Left kidney (tissue), 8 donors: ENCODE measurements at places on chromosomes 3 and 15.

GRCh38 chr3:110248666-110249065, 823.0 kb upstream of the NECTIN3 start:
- no peak for DNase-seq

DNA sequence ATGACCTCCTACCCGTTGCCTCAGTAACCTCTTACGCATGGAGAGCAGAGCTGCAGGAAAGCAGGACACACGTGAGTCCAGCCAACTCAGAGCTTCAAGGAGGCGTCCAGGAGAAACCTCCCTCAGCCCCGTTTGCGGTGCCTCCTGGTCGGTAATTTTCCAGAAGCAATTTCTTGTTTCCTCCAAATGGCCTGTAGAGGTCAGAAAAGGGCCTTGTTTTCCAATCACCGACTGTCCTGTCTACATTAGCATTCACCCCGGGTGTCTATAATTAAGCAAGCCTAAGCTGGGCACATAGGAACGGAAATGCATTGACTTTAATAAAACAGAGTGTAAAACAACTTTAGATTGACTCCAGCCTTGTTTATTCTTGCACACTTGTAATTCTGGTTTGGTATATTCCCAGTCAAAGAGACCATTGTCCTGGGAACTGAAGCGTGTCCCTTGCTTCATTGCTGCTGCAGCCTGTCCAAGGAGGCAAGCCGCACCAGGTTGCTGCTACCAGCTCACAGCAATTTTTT, 836.2 kb downstream of the AGBL1 start:
- DNase-seq: peak; percentile 54

DNA sequence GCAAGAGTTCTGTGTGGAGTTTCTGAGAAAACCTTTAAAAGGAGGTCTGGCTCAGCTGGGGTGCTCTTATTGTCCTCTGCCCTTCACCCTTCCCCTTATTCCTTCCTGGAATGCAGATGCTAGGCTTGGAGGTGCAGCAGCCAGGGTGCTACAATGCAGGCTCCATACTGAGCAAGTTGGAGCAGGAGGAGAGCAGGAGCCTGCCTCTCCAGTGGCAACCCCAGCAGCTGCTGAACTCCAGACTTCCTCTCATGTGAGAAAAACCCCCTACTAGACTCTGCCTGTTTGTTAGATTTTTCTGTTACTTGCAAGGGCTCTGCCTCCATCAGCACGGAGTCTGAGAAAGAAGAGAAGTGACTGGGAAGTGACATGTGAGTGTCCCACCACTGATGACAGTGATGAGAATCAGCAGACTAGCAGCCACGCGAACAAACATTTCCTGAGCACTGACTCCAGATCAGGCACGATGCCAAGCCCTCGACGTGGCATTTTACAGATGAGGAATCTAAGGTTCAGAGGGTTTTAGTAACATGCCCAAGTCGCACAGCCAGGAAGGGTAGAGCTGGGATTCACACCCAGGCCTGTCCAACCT, 16.1 kb upstream of the RARRES1 start:
- DNase-seq: no peak

DNA sequence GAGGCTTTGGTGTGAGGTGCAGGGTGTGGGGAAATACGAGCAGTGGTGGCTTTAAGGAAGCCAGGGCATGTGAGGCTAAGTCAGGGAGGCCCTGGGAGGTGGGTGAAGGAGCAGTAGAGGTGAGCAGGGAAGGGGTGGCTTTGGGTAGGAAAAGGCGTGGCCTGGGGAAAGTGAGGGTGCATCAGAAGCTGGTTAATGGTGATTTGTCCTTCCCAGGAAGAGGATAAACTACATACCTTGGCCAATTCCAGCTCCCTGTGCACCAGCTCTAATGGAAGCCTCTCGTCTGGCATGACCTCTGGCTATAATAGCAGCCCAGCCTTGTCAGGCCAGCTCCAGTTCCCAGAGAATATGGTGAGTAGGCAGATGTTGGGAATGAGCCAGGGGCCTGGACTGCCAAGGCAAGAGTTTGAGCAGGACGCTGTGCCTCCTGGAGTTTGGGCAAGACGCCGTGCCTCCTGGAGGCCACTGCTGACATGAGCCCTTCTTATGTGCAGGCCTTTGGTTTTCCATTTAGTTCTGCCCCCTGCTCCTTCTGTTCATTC, 41.3 kb downstream of the CDAN1 start:
- no peak for DNase-seq

- no peak for DNase-seq
Measured at GRCh38 chr3:126064627-126065258, 19.2 kb downstream of the SLC41A3 start.

GRCh38 chr3:34035775-34036174, 237.3 kb downstream of the PDCD6IP start:
- DNase-seq: no peak

GRCh38 chr15:62520887-62521286, 355.8 kb upstream of the C2CD4B start:
- no peak for DNase-seq

DNA sequence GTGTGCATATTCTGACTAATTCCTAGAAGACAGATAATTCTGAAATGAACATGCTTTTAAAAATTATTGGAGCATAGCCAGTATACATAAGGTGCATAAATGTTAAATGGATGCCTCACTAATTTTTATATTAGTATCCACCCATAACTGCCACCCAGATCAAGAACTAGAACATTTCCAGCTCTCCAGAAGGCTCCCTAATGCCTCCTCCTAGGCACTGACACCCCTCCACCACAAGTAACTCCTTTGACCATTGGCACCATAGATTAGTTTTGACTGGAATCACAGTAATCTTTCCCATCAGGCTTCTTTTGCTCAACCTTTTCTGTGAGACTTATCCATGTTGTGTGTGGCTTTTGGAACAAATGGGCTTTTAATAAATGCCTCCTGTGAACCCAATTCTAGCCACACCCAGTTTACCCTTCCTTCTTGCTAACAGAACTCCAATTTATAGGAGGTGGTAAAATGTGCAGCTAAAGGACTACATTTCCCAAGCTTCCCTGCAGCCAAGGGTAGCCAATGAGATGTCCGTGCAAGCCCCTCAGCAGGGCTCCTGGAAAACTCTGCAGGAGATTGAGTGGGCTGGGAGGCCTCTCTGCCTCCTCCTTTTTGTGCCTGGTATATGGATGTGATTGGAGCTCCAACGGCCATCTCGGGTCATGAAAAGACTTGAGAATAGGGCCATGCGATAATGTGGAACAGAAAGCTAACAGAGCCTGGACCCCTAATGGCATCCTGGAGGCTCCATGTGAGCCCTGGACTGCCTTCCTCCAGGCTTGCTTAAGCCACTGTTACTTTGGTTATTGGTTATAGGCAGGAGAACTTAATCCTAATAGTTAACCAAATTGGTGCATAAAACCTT, 322.6 kb upstream of the TLE3 start:
- no peak for DNase-seq
